ENCODE measurements at places on chromosomes 4 and X.
A peak's percentile ranks its signal among the peaks of the same experiment; 100 is the strongest.

GRCh38 chr4:86837691-86838503 is 11.3 kb downstream of the SLC10A6 start:
- no peak for DNase-seq

GRCh38 chr4:1375051-1375721 is 28.2 kb downstream of the UVSSA start:
- no peak for DNase-seq

DNA sequence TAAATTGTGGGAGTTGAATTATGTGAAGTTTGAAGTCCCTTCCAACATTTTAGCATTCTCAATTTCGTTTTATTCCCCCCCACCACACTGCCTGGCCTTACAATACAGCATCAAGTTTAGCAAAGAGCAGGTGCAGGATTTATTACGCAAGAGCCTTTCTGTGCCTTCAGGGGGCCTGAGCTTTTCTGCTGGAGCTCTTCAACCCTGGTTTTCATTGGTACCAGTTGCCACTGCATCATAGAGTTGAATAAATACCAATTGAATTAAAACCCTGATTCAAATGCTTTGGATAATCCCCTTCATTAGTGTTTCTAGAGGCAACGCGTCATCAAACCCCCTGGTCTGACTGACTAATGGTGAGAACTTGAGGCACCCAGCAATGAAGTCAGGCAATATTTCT is 43.6 kb upstream of the KIT start:
- no peak for DNase-seq

- no peak for DNase-seq
These were observed 24.0 kb downstream of the INTS6L start for GRCh38 chrX:135544338-135544948.

GRCh38 chrX:41677183-41678060 is 11.4 kb upstream of the GPR34 start:
- no peak for DNase-seq

- DNase-seq = no peak
These were observed 87.9 kb upstream of the SPRY1 start for GRCh38 chr4:123308667-123309066.

- no peak for DNase-seq
These were observed 6.8 kb upstream of the CISD2 start for GRCh38 chr4:102862016-102862415.

DNA sequence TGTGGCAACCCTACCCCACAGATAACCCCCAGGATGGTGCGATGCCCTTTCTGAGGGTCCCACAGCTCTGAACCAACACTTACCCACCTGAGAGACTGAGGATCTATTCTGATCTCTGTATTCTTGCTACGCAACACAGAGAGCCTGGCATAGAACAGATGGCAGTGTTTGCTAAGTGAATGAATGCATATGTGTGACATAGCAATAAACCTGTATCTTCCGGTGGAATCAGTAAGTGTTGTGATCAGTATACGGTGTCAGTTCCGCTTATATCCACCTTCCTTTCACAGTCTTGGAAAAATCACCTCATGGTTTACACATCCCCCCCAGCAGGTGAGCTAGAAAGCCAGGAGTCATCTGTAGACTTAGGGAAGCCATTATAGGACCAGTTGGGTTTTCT is 5.9 kb upstream of the HSD17B10 start:
- no peak for DNase-seq

DNA sequence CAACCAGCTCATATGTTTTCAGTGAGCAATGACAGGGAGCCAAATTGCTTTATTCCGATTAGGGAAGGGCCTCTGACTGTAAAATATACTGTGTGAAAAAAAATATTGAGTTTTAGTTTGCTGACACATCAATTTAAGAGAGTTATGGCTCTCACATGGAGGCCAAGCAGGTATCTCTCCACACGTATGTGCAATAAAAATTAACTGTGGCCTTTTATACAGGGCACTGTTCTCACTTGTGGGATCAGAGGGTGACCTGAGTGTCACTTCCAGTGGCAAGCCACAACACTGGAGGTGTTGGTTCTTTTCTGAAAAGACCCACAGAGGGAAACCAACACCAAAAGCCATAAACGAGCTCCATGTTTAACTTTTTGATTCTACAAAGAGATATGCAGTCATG is 462.8 kb downstream of the MID1IP1 start:
- no peak for DNase-seq

- no peak for DNase-seq
These were observed 6.1 kb upstream of the BOD1L1 start for GRCh38 chr4:13633671-13634070.

- DNase-seq = peak; percentile 77
These were observed at the start of gene SORBS2 for GRCh38 chr4:185811509-185812364. SORBS2 (minus strand) TSS chr4:185812194; CDS start chr4:185690571, 121,623 bp downstream.

- DNase-seq = no peak
These were observed 331.3 kb downstream of the GRXCR1 start for GRCh38 chr4:43223820-43224219.

- DNase-seq = peak; percentile 88
These were observed at the start of gene QDPR for GRCh38 chr4:17511950-17512795. QDPR (minus strand) TSS chr4:17512090; CDS start chr4:17512054, 36 bp downstream.

- no peak for DNase-seq
These were observed 7.2 kb downstream of the RAB33B start for GRCh38 chr4:139461022-139461628.

GRCh38 chr4:32251926-32252325 is 1531.8 kb downstream of the PCDH7 start:
- no peak for DNase-seq

GRCh38 chr4:13821522-13821921 is 194.0 kb upstream of the BOD1L1 start:
- DNase-seq = no peak

GRCh38 chr4:84146300-84146959 is 352.7 kb downstream of the NKX6-1 start:
- DNase-seq = peak; percentile 13

DNA sequence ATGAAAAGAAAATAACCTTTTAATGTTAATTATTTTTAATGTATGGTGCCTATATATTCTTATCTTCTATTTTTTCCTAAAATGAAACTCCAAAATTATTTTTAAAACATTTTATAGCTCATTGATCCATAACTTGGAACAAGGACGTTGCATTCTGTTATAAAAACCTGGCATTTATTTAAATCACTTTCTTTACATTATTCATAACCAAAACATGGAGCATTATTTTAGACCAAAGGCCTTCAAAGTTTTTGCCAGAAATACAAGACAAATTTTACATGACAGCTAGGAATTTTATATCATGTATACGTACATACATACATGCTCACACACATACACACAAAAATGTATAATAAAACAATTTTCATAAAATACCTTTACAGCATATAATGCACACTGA is 259.8 kb downstream of the QDPR start:
- no peak for DNase-seq

GRCh38 chrX:2788980-2789379 is 37.1 kb downstream of the XG start:
- DNase-seq = no peak

DNA sequence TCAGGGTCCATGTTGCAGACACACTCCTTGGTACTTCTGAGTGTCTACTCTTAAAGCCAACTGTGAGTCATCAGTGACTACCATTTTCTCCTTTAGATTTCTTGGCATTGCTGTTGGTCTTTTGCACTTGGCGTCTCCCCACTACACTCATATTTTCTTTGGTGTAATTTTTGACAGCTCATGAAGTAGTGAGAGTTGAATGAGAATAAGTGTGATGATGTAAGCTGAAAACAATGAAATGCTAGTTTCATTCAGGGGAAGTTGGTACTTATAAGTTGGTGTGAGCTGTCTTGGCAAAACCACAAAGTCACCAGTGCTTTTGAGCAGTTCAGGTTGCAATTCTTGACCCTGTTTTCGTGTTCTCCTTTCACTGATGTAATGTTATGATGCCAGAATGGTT is 142.9 kb upstream of the ARX start:
- DNase-seq = no peak

GRCh38 chr4:17646693-17647092 is 32.3 kb downstream of the MED28 start:
- DNase-seq = no peak

DNA sequence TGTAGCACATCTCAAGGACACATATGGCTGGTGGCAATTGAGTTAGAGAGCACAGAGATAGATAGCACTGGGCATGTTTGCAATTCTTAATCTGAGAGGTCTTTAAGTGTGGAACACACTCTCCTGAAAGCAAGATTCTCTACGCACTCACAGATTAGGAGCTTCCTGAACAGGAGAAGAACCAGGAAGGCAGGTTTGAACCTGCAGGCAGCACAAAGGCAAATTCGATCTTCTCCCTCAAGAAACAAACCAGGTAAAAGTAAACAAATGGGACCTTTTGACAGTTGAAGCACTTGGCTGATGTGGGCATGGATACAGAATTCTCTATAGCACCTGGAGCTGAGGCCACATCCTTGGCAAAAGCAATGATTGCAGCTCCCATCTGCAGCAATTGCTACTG is 24.3 kb downstream of the HS3ST1 start:
- DNase-seq = no peak

DNA sequence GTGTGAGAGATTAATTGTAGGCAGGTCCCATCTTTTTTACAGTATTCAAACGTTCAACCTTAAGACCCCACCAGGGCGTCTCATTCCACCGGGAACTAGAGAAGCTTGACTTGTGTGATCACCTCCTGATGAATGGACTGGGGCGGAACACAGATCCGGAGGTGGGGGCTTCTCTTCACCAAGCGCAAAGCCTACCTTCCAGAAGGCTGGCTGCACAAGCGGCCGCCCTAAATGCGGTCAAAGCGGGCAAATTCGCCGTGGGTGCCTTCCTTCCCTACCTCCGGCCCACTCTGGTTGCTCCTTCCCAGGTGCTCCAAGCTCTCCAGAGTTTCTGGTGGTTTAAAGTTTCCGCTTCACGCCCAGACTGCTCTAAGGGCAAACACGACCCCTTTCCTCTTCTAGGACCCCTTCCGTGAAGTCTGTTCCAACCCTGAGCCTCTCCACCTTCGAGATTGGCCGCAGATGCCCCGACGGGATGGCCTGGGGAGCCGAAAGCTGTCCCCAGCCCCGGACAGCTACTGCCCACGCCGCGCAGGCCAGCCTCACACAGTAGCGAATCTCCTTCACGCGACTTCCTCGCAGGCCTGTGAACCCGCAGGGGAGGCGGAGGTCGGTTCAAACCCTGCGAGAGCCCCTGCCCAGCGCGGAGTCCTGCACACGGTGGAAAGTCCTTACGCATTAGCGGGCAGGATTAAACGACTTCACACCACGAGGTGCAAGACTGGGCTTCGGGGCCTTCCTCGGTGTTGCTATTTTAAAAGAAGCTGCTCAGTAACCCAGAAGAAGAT is 1.6 kb upstream of the WWC2 start:
- DNase-seq = no peak

DNA sequence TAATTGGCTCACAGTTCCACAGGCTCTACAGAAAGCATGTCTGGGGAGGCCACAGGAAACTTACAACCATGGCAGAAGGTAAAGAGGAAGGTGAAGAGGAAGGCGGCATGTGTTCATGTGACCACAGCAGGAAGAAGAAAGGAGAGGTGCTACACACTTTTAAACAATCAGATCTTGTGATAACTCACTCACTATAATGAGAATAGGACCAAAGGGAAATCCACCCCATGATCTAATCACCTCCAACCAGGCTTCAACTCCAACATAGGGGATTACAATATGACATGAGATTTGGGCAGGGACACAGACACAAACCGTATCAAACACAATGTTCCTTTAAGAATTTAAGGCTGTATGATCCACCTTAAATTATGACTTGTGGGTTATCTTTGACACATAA is 10.5 kb upstream of the PGM2 start:
- DNase-seq = no peak

- no peak for DNase-seq
These were observed 37.2 kb upstream of the GPR78 start for GRCh38 chr4:8542776-8543525.
